ENCODE measurements at places on chromosomes 3 and 15.

DNA sequence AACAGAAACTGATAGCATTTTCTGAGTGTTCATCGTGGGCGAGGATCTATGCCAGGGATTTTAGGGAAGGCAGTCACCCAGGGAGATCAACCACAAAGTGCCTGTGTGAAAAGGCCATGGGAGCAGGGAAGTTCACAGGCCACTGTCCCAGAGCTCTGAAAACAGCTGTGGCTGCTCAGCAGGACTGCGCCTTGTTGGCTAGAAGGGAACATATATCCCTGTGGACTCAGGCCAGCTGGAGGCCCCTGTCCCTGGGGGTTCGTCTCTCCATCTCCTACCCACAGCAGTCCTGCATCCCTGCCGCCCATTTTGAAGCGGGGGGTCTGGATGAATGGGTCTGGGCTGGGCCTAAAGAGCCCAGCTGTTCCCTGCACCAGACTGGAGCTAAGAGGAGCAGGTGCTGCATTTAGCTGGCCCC lies 27.8 kb downstream of the PPCDC start:
- DNase-seq, result no peak

DNA sequence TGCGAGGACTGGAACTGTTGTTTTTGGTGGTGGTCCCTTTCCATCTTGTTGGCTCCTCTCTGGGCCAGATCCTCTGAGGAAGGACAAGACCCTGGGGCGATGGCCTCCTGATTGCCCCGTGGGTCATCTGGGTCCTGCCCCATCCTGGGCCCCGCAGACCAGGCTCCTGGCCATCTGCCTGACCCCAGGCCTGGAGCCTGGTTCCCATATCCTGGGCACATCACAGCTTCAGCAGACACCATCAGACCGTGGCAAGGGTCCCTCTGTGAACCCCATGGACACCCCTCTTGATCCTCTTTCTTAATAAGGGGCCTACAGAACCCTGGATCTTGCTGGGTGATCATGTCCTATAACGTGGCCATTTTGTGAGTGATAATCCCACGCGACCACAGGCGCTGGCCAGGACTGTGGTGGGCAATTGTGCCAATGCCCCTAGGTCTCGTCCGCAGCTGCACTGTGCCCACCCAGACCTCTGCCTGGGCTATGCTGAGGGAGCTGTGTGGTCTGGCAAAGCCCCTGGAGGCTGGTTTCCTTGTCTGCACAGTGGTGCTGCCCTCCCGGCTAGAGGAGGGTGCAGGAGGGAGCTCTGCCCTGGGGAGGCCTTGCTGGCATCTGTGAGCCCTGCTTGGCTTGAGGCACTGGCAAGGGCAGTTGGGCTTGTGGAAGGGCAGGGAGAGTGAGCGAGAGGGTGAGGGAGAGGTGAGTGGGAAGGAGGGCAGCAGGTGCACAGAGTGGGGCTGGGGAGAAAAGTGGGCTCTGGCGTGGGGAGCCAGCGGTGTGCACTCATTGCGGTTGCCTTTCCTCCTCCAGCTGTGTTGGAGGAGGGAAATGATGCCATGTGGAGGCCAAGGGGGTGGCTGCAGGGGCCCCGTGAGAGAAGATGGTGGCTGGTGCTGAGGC lies 53.1 kb upstream of the PRR23E start:
- DNase-seq, result no peak

DNA sequence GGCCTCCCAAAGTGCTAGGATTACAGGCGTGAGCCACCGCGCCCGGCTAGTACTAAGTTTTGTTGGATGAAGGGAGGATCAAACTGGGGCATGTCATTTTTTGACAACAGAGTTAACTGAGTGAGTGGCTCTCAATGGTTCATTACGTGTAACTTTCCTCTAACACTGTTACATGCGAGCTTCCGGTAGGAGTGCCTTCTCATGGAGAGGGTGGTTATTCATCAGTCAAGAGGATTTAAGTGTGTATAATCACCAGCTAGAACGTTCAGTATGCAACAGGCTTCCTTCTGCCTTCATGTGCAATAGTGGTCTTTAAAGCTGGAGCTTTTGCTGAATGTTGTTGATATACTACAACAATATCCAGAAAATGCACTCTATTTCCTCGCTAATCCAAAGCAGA lies 19.1 kb upstream of the GOLGA8A start:
- DNase-seq, result no peak

GRCh38 chr3:195184716-195185421 lies 86.1 kb downstream of the XXYLT1 start:
- no peak for DNase-seq

DNA sequence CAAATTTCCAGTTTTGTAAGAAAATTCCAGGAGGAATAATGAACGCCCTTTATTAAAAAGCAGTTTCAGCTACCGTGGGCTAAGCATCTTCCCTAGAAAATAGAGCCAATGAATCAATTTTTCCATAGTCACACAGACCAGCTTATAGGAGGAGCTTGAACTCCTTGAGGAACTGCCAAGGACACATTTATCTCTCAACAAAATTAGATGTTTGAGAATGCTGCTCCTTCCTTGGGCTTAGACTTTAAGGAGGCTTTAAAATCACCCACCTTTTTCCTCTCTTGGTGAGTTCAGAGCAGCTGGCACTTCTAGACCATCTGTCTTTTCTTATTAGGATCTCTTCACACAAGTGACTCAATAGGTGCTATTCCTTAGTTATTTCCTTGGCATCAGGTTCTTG lies 588.0 kb downstream of the SQOR start:
- DNase-seq, result no peak

DNA sequence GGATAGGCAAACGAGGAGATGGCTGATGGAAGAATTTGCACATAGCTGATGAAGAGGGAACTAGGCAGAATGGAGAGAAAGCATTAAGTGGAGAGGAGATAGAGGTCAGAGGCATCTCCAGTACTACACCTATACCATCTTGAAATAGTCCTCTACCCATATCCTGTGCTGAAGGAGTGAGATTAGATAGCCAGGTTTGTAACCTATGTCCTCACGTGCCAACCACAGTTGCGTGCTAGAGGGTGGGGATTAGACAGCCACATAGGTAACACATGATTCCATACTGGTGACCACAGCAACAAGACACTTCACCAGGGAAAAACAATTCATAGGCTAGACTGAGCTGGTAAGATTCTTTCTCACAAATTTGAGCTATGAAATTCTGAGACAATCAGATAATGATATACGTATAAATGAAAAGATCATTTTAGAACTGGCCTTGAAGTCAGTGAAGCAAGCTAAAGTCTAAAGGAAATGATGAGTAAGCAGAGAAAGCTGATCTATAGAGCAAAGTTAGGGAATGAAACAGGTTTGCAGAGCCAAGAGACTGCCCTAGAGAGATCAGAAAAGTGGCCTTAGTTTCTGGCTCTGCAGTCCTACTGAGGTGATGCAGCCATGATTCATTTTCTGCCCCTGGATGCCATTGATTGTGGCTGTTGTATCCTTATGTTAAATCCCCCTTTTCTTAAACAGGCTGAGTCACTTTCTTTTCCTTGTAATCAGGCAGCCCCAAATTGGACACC lies 17.7 kb downstream of the MYNN start:
- DNase-seq, result no peak

- DNase-seq, result no peak
Measured at GRCh38 chr15:75666823-75667501, 19.2 kb downstream of the SNX33 start.

- DNase-seq, result no peak
Measured at GRCh38 chr3:33879540-33879939, 81.1 kb downstream of the PDCD6IP start.

GRCh38 chr3:37737134-37737533 lies 124.5 kb upstream of the CTDSPL start:
- DNase-seq, result no peak

- no peak for DNase-seq
Measured at GRCh38 chr3:137468446-137468845, 295.7 kb upstream of the SOX14 start.

GRCh38 chr15:43330780-43331087 lies 361 bp upstream of the LCMT2 start:
- no peak for DNase-seq

- peak; percentile 59 for DNase-seq
Measured at GRCh38 chr3:69306239-69307185, 79.4 kb downstream of the FRMD4B start.

DNA sequence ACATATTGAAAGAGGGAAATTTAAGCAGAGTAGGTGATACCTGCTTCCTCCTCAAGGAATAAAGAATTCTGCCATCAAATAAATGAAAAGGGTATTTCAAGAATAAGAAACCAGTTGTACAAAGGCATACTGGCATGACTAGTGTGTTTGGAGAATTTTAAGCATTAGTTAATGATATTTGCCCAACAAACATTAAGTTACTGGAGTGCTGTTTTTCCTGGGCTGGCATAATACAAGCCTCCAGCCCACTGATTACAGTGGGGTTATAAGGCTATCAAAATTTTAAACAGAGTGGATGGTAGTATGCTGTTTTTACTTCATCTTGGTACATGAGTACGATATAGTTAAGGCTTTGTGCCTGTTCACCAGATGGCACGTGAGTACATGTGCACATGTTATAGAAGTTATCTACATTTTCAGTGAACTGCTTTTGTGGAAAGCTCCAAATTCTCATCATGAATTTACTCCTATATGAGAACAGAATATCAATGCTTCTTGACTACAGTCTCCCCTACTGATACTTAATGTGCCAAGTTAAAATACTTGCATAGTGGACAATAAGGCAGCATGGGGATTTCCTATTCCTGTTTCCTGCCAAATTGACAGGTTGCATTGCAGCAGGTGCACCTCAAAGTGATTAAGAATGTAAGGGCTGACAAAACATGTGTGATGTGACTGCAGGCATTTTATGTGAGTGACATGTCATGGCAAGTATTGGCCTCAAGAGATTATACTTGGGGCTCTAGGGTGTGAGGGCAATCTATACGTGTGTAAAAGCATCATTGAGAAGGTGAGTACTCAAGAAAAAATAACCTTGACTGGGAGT lies 14.9 kb downstream of the NAALADL2 start:
- DNase-seq, result no peak

- peak; percentile 94 for DNase-seq
Measured at GRCh38 chr15:31360843-31361763, 34.5 kb downstream of the KLF13 start.

DNA sequence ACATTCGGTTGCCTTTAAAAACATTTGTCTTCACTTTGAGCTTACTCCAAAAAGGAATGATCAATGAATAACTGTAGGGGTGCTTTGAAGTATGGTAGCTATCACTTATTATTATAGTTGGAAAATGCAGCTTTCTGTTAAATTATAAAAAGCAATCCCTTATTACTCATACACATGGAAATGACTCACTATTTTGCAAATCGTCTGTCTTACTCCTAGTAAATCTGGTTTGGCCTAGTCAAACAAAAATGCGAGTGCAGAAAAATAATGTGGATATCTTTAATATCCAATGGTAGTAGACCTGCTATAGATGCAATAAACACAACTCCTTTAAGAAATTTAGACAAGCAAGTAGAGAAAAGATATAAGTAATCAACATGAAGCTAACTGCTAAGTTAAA lies 112.5 kb downstream of the ZIC1 start:
- no peak for DNase-seq

- DNase-seq, result no peak
Measured at GRCh38 chr3:80688814-80689213, 921.0 kb upstream of the ROBO1 start.

DNA sequence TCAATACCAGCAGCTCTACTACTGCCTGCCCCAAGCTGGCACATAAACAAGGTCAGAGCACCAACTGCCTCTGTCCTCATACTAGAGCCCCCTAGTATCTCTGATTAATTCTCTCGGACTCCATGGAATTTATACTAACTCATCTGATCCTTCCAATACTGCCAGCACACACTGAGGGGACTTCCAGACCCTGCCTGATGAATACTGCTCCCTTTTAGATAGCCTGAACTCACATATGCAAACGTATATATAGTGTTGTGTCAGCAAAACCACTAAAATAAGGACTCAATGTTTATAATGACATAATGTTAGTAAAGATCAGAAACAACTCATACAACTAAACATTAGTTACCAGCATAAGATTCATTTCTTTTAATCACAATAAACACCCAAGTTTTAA lies 25.0 kb downstream of the CEP70 start:
- no peak for DNase-seq

- DNase-seq, result no peak
Measured at GRCh38 chr3:103440539-103441203, 1005.9 kb downstream of the ZPLD1 start.

DNA sequence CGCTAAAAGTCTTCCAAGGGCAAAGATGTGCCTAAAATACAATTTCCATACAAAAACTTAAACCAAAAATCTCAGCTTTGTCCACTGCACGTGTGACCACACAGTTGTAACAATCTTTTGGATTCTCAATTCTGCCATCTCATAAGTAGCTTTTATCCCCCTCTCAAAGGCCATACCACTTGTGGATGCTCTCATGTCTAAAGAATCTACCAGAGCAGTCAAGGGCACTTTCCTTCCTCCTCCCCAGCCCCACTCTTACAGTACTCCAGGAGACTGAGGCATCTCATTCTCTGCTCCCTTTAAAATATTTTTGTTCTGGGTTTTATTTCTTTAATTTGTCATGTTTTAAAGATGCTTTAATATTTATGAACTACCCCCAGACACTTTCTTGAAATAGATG lies 102.3 kb upstream of the PFN2 start:
- no peak for DNase-seq

DNA sequence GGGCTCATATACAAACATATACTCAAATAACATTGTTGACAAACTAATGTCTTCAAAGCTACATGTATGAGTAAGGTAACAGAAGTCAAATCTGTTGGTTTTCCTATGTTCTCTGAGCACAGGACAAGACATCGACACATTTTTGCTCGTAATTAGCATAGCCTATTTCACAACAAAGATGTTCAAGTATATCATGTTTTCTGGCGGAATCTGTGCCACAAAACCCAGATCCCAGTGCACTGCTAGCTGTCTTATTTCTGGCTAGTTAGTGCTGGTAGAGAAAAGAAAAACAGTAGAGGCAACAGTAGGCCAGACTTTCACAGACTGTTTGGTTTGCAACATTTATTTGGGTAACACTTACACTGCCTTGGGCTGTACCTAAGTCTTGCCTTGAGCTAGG lies 51.2 kb downstream of the RUBCN start:
- no peak for DNase-seq

DNA sequence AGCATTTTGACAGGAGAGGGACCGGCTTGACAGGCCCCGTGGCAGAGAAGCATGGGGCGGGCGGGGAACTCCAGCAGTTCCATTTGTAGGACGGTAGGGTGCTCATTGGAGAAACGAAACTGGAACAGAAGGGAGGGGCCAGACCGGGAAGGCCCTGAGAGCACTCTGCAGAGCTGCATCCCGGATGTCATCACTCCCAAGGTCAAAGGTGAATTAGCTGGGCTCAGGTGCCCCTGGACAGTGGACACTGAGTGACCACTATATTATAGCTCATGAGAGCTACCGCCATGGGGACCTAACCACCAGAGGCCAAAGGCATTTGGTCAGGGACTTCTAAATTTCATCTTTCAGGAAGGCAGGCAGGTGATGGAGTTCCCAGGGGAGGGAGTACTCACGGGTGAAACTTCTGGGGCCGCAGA lies 7.3 kb downstream of the CSRNP1 start:
- DNase-seq, result no peak

GRCh38 chr15:77499087-77499760 lies 78.5 kb downstream of the HMG20A start:
- no peak for DNase-seq

- peak; percentile 12 for DNase-seq
Measured at GRCh38 chr15:68210821-68211655, 5.9 kb upstream of the CALML4 start.

Data from central memory CD4-positive, alpha-beta T cell (primary cell).